ENCODE measurements at places on chromosomes 2 and 18. TPM values are rescaled to one million over a fixed set of nuclear protein-coding genes. Genes with fewer than 3 reads are reported as not detected.

- peak; percentile 71 for DNase-seq
Measured at GRCh38 chr18:30485078-30485477, 557.5 kb downstream of the DSC3 start.

- no peak for DNase-seq
Measured at GRCh38 chr18:7290077-7290476, 59.2 kb downstream of the LRRC30 start.

- no peak for DNase-seq
Measured at GRCh38 chr2:183126635-183127034, 2.4 kb downstream of the NUP35 start.

DNA sequence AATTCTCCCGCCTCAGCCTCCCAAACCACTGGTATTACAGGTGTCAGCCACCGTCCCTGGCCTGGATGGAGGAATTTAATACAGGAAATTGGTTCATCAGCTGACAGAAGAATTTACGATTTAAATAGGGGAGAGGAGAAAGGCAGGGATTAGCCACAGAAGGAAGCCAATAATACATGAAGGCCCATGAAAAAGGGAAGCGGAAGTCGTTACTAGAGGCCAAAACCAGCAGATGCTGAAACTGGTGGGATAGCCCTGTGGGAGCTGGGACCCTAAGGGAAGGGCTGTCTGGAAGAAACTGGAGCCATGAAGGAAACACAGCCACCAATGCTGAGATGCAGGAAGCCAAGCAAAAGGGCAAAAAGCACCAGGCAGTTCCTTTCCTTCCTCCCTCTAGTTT lies 163.7 kb upstream of the RMP24 start:
- DNase-seq, result no peak

GRCh38 chr2:142724713-142725349 lies 152.6 kb upstream of the KYNU start:
- no peak for DNase-seq

The AFF3 gene
- total RNA-seq, result not detected

The BOK gene
- total RNA-seq, result 36.9 TPM

DNA sequence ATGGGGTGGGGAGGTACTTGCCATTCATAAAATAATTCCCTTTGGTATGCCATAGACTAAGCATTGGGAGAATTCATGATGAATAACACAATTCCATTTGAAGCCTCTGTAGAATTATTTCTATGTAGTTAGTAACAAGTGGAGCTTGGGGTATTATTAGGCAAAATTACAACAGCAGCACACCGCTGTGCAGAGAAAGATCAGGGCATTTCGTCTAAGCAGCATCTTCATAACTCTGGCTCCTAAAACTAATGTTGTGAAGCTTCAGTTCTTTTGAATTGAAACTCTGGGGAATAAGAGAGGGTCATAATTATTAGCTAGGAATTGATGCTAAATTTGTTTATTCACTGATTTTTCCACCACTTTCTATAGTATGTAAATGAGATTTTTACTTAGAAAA lies 630.7 kb downstream of the DCC start:
- DNase-seq, result no peak

DNA sequence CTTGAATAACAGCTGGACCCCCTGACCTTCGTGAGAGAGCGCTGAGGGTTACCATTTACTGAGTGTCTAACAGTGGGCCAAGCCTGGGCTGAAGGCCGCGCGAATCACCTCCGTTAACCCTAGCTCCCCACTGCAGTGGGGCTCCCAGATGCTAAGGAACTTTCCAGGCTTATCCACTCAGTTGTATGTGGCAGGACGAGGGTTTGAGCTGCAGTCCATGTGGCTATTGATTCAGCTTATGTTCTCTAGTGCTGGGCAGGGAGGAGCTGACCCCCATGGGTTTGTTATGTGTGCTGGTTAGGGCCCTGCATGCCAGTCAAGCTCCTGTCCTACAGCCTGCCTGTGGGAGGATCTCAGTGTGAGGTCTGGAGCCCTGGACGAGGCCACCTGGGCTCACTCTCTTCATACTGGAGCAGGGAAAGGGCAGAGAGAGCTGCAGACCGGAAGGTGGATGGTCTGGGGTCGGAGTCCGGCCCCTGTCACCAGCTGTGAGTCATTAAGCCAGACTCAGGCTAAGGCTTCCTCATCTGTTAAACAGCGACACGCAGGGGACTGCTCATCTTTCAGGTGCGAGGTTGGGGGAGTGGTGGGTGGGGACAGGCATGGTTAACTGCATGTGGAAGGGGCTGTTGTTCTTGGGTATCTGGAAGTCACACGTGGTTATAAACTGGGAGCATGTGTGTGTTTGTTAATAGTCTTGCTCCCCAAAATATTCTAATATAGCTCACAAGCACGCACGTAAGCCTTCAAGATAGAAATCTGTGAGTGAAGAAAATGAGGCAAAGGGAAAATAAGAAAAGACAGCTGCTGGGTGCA lies 6.6 kb downstream of the PSD4 start:
- DNase-seq, result no peak

DNA sequence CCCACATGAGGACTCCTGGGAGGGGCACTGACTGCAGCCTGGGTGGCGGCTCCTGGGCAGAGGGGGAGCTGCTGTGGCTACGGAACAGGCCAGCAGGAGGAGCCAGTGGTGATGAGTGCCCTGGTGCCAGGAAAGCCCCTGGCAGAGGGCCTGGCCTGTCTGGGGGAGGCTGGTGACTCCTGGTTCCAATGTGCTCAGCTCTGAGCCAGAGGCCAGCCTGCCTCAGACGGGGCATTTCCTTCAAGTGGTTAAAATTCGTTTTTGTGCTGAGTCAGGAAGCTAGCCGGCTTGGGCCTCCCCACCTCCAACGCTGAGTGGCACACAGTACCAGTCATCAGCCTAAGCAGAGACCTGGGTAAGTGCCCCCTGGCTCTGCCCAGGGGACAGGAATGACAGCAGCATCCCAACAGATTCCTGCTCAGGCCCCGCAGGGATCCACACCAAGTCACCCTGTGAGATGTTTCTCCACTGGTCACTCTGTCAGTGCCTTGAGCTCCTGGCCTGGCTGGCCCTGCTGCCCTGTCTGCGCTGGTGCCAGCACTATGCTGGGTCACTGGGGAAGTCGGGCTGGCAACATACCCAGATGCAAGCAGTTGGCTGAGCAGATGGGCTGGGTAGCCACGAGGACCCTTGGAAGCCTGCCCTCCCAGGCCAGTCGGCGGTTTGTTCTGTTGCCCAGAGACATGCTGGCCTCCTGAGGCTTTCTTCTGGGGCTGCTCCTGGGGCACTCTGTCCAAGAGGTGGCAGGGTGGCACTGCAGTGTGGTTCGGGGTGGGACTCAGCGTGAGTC lies 7.1 kb upstream of the KLF11 start:
- peak; percentile 55 for DNase-seq

The SLC14A1 gene
- total RNA-seq, result 0.25 TPM

The KRTCAP3 gene
- total RNA-seq, result 40.2 TPM

DNA sequence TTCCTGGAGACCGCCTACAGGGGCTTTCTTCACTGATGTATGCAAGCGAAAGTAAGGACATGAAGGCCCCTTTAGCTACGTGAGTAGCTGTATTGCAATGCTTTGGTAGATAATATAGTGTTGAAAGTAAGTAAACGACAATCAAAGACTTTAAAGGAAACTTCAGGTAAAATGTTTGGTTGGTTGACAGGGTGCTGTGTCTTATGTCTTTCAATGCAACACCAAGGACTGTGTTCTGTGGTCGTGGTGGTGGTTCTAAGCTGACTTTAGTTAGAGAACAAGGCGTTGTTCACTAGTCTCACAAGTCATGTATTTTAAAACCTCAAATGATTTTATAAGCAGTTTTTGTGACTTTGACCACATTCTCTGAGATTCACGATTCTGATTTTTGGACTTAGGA lies 58.0 kb upstream of the CABYR start:
- DNase-seq, result no peak

The PLGLB1 gene
- 0.28 TPM for total RNA-seq

DNA sequence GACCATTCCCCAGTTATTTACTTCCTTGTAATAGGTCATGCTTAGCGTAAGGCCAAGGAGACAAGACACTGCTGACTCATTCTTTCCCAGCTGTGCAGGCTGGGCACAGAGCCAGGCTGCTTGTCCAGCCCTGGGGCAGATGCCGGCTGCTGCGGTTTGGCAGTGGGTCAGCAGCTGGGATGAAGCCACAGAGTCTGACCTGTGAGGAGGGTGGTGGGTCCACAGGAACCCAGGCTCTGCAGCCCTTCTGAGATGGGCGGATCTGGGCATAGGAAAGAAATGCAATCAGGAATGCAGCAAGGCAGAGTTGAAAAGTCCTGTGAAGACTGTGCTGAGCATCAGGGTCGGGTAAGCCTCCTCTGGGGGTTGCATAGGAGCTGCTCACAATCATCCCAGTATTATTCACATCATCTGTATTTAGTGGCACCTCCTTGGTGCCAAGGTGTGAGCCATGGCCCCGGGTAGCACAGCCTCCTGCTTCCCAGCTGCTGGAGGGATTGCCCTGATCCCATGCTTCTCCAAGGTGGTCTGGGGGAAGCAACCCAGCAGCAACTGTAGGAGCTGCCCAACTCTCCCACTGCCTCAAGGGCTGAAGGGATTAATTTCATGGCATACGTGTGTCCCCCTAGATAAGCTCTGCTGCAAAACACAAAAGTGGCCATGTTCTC lies 139.0 kb downstream of the DDX1 start:
- DNase-seq, result peak; percentile 60

The REG3A gene
- not detected for total RNA-seq

- no peak for DNase-seq
Measured at GRCh38 chr2:16184945-16185660, 244.8 kb downstream of the MYCN start.

The ATP8B1 gene
- 14.7 TPM for total RNA-seq

GRCh38 chr2:153715218-153715850 lies 156.4 kb upstream of the GALNT13 start:
- no peak for DNase-seq

The GBX2 gene
- total RNA-seq, result 0.24 TPM

DNA sequence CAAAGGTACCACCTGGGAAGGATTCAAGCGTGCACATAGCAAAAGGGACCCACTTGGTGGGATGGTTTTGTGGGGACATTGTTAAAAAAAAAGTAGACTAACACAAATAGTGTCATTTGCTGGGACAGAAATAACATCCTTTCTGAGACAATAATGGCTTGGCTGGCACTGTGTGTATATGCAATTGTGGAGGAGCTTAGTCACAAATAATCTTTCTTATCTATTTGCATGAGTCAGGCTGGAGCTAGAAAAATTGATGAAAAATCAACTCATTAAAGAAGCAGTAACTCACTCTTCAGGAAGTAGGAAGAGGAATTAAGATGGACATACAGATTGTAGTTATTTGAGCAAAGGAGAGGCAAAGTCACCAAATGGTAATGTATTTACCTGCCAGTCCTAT lies 29.5 kb upstream of the ITGB6 start:
- peak; percentile 64 for DNase-seq

- DNase-seq, result no peak
Measured at GRCh38 chr2:96867756-96868554, 1.9 kb downstream of the SEMA4C start.

The HOXD13 gene
- total RNA-seq, result not detected

DNA sequence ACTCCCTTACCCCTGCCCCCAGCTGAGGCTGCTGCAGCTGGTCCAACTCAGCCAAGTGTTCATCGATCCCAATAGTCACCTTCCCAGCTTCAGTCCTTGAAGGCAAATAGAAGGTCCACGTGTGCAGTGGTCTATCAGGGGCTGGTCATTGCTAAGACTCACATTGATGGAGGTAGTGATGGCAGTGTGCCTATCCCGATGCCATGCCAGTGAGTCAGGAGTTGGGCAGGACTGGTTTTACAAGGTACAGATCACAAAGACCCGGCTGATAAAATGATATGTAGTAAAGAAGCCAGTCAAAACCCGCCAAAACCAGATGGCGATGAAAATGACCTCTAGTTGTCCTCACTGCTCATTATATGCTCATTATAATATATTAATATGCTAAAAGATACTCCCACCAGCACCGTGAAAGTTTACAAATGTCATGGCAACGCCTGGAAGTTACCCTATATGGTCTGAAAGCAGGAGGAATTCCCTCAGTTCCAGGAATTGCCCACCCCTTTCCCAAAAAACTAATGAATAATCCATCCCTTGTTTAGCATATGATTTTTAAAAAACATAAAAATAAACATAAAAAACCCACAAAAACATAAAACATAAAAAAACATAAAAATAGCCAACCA lies 2.9 kb upstream of the C2orf80 start:
- DNase-seq, result peak; percentile 41

The C2orf49 gene
- 18.4 TPM for total RNA-seq

The ARHGEF4 gene
- total RNA-seq, result 22.5 TPM

GRCh38 chr2:36701391-36701795 lies 4.9 kb downstream of the VIT start:
- peak; percentile 97 for DNase-seq

The ITPRIPL1 gene
- total RNA-seq, result 7.2 TPM

DNA sequence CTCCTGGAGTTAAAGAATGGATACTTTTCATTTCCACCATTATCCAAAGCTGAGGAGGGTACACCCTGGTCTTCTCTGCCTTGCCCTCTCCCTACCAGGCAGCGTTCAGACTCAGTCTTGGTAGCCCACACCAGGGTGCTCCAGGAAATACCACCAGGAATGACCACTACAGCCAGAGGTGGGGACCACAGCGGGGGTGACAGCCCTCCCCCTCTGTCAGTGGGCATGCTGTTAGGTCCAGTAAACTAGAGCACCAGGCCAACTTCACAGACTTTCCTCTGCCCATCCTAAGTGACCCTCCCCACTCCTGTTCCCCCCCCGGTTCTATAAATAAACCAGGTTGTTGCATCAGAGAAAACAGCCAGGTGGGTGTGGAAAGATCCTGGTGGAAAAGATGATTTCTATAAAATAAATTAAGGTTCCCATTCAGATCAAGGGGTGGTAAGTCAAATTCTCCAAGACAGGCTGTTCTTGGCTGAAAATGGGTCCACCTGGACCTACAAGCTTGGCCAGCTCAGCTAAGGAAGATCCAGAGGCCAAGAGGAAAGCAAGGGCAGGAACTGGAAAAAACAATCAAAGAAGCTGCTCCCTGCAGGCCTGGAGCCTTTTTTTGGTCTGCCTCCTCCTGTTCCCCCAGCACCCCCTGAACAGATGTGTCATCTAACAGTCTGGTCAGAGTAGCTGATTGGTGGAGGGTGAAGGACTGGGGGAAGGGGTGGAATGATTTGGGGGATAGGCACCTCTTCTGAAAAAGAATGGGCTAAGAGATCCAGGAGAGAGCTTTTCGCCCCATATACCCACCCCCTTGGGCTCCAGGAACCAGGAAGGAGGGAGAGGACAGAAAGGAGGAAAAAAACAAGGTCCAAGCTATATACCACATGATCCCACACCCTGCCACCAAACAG lies 2.3 kb downstream of the RAB11FIP5 start:
- peak; percentile 19 for DNase-seq
